Epithelial cell of prostate (primary cell): ENCODE measurements at places on chromosomes 1 and 21.

GRCh38 chr1:40808444-40808843 lies 24.9 kb downstream of the KCNQ4 start:
- no peak for DNase-seq

- DNase-seq, result no peak
These were observed 159.9 kb upstream of the NR5A2 start for GRCh38 chr1:199867601-199868000.

- no peak for DNase-seq
These were observed 1.1 kb downstream of the C1orf56 start for GRCh38 chr1:151048645-151049032.

DNA sequence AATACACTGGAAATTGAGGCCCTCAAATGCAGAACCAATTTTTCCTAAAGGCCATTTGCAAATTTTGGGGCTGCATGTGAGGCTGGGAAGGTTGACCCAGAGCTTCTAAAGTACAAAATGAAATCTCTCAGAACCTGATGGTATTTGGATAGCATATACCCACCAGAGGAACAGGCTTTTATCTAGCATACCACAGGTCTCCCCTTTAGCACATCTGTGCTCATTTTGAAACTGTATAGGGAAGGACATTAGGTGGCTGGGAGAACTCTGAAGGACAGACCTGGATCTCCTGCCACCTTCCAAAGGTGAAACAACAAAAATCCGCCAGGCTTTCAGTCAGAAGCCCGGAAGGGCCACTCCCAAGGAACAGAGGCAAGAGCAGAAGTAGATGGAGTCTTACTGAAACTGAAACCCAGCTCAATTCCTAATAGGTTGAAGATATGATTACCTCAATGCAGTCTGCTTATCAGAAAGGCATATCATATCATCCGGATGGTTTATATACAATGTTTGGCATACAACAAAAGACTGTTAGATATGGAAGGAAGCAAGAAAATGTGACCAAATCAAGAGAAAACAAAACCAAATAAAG lies 11.6 kb downstream of the CD55 start:
- no peak for DNase-seq

GRCh38 chr1:65456481-65456880 lies 36.0 kb downstream of the LEPR start:
- no peak for DNase-seq

DNA sequence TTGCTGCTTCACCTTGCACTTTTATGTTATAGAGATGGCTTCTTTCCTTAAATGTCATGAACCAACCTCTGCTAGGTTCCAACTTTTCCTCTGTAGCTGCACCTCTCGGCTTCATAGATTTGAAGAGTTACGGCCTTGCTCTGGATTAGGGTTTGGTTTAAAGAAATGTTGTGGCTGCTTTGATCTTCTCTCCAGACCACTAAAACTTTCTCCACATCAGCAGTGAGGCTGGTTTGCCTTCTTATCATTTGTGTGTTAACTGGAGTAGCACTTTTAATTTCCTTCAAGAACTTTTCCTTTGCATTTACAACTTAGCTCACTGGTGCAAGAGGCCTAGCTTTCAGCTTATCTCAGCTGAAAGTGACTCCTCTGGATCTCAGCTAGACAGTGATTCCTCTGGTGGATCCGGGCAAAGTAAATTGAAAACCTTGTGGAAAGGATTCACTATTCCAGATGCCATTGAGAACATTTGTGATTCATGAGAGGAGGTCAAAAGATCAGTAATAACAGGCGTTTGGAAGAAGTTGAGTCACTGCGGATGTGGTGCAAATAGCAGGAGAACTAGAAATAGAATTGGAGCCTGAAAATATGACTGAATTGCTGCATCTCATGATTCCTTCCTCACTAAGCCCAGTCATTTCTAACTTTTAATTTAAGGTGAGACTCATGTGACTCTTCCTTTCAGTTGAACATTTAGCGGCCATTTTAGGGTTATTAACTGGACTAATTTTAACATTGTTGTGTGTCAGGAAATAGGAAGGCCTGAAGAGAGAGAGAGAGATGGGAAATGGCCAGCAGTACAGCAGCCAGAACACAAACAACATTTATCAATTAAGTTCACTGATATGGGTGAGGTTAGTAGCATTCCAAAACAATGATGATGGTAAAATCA lies 16.2 kb upstream of the RGS1 start:
- DNase-seq, result peak; percentile 46

DNA sequence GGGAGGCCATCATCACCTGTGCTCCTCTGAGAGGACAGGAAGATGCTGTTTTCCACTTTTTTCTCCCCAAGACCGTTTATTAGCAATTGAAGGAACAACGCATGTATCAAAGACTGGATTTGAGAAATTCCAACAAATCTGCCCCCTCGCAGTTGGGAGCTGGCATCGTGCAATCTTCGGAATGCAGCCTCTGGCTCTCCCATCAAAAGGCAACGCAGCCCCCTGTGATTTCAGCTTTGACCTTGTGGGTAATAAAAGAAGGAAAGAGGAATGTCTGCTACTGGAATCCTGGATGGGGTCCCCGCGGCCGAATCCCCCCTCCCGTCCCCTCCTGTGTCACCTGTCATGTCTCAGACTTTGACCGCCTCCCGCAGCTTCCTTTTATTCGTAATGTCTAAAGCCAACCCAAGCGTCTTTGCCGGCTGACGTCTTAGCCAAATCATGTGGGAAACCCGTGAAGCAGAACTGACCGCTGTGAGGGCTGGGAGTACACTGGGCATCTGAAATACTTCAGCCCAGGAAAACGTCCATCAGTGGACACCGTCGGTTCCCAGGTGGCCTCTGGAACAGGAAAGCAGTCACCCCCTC lies 101.5 kb downstream of the WDR4 start:
- no peak for DNase-seq

DNA sequence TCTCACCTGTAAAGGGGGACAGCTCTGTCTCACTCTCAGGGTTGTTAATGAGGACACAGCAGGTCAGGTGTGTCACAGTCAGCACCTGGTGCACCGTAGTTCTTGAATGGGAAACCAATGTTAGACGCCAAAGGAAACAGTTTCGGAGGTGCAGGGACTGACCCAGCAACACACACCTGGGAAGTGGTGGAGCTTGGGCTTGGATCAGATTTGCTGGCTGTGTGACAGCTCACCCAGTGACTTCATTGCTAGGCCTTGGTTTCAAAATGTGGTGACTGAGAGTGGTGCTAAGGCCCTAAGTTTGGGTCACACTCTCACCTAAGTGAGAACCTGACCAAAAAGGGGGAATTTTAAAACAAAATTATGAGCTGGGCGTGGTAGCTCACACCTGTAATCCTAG lies 34.9 kb downstream of the ALPL start:
- DNase-seq, result no peak

- no peak for DNase-seq
These were observed 29.7 kb downstream of the XCL1 start for GRCh38 chr1:168606096-168606495.

GRCh38 chr1:17857109-17857499 lies 102.0 kb downstream of the ACTL8 start:
- DNase-seq, result no peak

GRCh38 chr1:97247196-97247595 lies 525.6 kb downstream of the PTBP2 start:
- DNase-seq, result no peak

- no peak for DNase-seq
These were observed 68.6 kb downstream of the ZC3H11B start for GRCh38 chr1:219544163-219544846.

GRCh38 chr1:220164116-220164515 lies 70.2 kb downstream of the IARS2 start:
- no peak for DNase-seq

DNA sequence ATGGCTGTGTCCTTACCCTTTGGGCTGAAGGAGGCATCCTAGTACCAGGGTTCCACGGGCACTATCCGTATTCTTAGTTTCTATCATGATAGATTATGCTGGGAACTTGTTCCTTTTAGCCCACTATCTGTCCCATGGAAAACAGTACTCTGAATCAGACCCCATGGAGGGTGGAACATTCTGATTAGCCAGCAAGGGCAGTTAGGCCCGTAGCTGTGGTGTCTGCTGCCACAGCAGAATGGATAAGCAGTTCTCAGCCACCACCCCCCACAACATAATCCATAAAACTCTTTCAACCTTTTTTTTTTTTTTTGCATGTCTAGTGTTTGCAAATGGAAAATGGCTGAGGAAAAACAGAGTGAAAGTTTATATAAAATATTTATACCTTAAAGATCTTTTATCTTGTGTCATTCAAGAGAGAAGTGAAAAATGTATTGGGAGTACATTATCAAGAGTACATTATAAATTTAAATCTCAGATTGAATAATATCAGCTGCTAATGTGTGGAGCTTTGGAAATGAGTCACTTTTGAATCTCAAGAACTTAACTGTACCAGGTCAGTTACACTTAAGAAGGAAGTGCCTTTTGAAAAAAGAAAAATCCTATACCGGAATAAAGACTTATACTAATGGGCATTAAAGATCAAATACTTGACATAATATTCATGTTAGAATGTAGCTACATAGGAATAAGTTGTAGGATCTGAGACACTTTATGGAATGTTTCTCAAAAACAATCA lies 80.3 kb downstream of the NFIA start:
- no peak for DNase-seq

GRCh38 chr1:27011058-27011764 lies 1.4 kb downstream of the TENT5B start:
- DNase-seq, result no peak

DNA sequence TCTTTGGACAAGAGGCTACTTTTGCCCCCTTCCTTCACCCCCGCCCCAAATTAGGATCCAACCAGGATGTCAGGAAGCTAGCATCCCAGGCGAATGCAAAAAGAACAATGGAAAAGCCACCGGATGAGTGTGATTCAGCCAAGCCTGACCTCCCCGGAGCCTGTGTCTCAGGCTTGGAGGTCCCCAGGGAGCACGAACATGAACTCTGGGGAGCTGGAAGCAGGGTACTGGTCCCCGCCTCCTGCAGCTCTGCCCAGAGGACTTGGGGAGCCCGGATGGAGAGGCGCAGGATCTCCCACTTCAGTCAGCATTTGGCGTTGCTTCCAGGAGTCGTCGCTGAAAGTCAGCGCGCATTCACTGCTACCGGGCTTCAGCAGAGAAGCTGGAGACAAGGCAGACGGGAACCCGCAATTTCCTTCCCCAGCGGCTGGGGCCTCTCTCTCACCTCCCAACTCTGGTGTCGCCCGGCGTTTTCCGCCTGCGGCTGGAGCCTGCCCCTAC lies 1.8 kb upstream of the TBX15 start:
- DNase-seq, result no peak

GRCh38 chr21:34670962-34671348 lies 2.2 kb downstream of the CLIC6 start:
- DNase-seq, result no peak

DNA sequence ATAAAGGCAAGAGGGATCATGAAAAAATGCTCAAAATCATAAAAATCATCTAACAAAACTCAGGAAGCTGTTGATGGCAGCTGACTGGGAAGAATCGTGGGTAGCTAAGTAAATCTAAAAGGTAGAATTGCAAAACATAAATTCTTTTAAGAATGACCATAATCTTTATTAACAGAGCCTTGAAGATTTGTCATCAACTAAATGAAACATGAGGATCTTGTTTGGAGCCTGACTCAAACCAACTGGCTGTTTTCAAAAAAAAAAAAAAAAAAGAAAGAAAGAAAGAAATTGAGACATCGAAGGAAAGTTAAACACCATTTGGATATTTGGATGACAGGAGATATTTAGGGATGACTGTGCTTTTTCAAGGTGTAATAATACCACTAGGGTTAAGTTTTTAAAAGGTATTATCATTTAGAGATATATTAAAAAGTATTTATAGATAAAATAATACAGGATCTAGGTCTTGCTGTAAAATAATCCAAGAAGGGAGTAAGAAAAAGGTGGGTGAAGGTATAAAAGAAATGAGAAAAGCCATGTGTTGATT lies 48.6 kb downstream of the CD34 start:
- DNase-seq, result no peak

DNA sequence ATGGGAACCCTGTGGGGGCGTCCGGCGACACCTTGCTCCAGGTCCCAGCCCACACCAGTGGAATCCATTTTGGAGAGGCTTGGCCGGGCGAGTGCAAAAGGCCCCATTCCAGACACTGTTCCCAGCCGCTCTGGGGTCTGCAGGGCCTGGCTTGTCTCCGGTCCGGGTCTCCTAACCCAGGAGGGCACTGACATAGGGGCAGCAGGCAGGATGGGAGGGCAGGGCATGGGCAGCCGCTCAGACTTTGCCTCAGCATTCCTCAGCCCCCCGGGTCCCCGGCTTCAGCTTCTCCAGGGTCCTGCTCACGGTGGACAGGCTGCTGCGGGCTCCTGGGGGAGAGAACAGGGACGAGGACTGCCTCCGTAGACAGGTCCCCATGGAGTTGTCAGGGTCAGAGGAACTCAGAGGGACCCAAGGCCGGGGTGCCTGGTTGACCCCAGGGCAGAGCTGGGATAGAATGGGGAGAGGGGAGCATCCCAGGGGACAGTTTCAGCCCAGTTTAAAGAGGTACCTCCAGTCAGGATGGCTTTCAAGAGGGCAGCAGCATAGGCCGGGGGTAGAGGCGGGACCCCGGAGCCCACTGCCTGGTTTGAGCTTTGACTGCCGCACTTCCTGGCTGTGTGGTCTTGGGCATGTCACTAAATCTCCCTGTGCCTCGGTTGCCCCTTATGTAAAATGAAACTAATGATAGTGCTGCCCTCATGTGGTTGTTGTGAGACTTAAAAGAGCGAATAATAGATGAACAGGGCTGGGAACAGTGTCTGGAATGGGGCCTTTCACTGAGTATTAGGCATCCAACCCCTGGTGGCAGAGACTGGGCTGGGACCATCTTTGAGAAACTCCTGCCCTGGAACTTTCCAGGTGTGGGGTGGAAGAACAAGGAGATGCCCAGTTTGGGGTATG lies 3.7 kb downstream of the KNCN start:
- no peak for DNase-seq

DNA sequence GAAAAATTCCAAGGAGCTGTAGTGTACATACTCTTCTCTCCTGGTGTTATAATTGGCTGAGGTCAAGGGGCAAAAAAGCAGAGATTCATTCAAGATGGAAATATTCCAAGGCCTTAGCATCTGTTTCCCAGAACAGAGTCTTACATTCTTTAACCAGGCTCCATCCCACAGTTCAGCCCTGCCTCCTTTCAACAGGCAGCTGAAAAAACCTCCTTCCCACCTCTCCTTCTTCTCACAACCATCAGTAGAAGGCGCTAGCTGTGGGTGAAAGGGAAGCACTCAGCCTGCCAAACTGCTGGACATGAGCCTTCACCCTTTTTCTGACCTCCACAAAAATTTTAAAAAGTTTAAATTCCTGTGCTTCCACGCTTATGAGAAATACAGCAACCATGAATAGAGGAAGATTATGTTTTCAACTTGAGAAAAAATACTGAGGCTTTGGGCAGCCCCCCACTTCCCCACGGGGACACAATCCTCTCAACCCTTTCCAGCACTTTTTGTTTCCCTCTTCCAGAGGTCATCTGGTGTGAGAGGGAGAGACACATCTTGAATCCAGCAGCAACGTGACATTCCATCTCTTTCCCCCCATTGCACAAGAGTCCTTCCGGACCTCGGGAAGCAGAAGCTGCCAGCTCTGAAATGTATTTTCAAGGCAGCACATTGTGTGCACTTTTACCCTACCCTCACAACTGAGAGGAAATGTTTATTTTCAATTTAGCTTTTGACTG lies 43.2 kb upstream of the FMO2 start:
- no peak for DNase-seq
